ENCODE measurements at places on chromosomes 12 and 14.

DNA sequence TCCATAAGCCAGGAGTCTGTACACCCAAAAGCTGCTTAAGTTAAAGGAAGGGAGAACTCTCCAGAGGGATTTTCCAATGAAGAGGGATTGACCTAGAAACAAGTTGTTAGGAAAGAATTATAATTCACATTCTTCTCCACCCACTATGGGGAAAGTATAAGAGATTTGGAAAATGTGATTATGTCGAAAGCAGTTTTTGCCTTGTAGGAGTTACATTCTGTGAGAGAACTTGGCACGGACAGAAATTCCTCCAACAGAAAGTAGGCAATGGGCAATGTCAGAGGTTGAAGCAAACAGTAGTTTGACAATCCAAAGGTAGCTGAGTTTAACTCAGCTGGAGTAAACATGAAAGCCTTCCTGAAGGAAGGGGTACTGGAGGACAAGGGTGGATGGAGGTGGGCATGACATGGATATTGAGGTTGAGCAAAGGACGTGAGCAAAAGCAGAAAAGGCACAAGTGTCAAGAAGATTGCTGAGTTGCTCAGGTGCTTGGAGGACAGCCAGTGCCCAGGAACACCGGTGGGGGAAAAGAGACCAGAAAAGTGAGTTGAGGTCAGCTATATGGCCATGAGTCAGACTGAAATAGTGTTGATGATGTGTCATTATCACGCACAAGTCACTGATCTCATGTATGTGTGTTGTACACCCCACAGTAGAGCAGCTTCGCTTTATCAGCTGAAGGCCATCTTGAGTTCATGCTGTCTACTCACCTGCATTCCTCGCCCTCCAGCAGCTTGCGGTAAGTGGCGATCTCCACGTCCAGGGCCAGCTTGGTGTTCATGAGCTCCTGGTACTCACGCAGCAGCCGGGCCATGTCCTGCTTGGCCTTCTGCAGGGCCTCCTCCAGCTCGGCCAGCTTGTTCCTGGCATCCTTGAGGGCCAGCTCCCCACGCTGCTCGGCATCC, 4.0 kb downstream of the KRT5 start:
- no peak for DNase-seq

GRCh38 chr12:67826148-67826547, 163.1 kb upstream of the IFNG-AS1 start:
- DNase-seq: no peak

GRCh38 chr14:32564596-32564995, 235.5 kb downstream of the AKAP6 start:
- DNase-seq: peak; percentile 34

- DNase-seq: no peak
Measured at GRCh38 chr14:78081245-78081644, 88.9 kb upstream of the NRXN3 start.

DNA sequence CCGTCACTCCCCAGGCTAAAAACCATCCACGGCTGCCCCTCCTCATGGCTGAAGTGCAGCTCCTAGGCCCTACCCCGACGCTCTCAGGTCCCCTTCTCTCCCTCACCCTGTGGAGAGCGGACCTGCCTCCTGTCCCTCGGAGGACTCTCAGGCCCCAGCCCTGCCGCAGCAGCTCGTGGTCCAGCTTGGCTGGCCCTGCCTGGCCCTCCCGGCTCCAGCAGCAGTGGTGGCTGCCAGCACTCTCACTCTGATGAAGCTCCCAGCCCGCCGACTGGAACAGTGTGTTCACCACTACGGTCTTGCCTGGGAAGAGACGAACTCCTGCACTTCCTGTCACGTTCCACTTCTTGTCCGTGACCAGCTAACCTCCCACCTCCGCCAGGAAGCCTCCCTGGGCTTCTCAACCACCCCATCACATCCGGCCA, 11.1 kb downstream of the BAG5 start:
- DNase-seq: no peak

- no peak for DNase-seq
Measured at GRCh38 chr14:24155100-24155499, 6.0 kb upstream of the IRF9 start.

- DNase-seq: peak; percentile 57
Measured at GRCh38 chr12:3777206-3777809, 24.4 kb upstream of the CRACR2A start.

DNA sequence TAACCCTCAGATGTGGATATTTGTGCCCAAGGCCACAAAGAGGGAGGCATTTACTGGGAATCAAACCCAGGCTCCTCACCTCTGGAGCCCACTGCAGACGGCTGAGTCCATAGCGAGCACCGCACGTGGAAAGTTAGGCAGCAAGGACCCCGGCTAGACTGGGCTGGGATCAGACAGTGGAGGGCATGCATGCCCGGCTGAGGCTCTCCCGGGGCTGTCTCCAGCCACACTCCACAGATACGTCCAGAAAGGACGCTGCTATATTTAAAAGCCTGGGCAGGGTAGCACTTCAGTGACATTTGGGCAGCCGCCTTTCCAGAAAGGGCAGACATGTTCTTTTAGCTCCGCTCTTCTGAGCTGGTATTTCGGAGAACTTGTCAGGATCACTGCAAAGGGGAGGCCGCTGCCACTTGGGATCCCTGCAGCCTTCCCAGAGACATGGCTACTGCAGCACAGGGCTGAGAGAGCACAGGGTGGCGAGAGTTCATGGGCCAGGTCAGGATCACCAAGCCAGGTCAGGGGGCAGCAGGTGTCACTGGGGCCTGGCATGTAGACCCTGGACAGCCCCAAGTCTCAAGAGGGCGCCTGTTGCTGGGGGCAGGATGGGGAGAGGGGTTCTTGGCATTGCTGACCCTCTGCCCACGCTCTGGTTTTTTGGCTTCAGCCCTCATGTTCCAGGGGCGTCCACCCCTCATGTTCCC, 121.7 kb downstream of the PHETA1 start:
- DNase-seq: no peak

DNA sequence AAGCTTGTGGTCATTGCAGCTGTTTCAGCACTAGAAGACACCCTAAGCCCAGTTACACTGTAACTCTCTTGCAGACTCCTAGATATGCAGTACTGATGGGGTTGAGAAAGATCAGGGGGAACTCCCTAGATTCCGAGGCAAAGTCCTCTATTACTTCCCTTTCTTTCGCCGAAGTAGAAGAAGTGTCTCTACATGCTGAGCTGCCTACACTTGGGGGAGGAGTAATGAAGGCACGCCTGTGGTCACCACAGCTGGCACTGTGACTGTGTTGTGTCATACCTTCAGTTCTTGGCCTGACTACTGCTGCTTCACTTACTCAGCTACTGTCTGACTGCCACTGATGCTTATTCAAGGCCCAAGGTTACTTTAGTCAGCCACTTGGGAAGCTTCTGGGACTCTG, 35.1 kb upstream of the RPL10L start:
- peak; percentile 80 for DNase-seq

DNA sequence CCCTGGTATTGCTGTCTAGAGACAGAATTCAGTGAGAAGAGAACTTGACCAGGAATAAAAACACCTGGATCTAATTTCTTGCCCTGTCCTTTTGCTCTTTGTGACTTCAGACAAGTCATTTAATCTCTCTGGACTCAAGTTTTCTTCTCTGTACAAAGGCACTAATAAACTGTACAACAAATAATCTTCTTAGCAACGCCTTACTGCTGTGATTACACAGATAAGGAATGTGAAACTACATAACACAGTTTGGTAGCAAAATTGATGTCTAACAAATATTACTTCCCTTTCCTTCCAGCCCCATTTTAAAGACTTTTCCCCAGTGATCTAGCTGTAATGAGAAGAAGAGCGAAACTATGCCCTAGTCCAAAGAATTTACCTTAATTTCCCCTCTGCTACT, 69.3 kb downstream of the BCAT1 start:
- no peak for DNase-seq

- DNase-seq: no peak
Measured at GRCh38 chr14:104096751-104097700, 11.5 kb downstream of the ASPG start.

- DNase-seq: no peak
Measured at GRCh38 chr12:57058454-57058853, 8.5 kb upstream of the MYO1A start.

DNA sequence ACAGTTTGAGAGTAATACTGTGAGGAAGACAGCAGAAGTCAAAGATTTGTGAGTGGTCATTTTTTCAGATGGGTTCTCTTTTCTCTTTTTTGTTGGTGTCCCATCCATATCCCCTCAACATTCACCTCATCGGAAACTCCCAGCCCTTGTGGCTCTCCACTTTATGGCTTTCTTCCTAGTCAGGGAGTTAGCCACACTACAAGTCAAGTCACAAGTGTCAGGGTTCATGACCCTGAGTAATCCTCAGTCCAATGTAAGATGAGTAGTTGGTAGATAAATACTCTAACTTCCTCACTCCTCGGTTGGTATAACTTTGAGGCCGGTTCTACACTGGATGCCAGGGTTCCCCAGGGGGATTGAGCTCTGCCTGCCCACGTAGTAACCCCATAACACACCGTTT, 41.4 kb downstream of the PTGER2 start:
- peak; percentile 56 for DNase-seq

- DNase-seq: no peak
Measured at GRCh38 chr14:47389535-47389934, 285.9 kb downstream of the MDGA2 start.

DNA sequence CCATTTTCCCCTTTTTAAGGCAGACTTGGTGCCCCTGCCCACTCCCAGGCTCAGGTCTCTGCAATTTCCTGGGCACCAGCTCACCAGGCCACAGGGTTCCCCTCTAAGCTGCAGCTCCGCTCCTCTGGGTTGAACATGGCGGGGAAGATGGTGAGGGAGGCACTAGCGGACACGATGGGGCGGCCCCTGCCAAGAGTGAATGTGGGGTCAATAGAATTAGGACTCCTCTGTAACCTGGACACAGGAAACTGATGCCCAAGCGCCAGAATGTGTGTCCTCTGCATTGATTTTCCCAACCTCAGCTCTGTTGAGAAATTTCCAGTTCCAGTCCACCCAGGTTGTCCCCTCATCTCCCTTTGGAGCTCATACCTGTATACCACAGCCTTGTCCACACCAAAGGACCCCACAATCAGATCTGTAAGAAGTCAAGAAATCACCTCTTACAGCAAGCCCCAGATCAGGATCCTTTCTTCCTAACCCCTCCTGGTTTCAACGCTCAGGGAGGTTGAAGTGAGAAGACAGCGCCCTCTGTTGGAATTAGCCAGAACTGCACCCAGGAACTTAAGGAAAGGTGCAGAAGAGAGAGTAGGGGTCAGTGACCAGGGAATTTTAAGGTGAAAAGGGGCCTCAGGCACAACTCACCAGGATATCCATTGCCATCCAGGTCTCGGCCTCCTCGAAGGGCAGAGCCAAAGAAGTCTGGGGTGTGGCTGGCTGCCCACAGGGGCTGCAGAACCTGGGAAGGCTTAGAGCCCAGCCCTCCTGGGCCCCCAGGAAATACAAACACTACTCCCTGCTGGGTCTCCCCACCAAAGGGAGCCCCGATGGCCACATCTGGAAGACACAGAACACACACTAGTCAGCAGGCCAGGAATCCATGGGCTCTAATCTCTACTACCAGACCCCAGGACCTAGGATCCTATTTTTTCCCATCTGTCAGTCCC, 14.7 kb downstream of the ITGA5 start:
- DNase-seq: peak; percentile 83

DNA sequence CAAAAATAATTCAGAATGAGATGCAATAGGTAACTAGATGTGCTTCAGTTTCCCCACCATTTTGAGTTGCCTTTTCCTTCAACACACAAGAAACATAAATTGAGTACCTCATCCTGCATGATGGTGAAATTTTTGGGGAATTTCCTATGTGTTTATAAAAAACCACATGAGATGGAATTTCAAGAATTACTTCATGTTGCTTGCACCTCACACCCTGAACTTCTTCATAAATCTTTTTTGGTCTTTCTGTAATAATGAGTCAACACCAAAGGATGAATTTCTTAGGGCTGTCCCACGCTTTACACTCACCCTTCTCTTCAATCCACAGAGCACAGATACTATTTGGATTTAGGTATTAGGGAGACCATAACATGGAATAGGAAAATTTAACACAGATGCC, 22.6 kb upstream of the LUM start:
- DNase-seq: no peak

GRCh38 chr14:69807192-69807591, 10.2 kb upstream of the SLC10A1 start:
- no peak for DNase-seq

DNA sequence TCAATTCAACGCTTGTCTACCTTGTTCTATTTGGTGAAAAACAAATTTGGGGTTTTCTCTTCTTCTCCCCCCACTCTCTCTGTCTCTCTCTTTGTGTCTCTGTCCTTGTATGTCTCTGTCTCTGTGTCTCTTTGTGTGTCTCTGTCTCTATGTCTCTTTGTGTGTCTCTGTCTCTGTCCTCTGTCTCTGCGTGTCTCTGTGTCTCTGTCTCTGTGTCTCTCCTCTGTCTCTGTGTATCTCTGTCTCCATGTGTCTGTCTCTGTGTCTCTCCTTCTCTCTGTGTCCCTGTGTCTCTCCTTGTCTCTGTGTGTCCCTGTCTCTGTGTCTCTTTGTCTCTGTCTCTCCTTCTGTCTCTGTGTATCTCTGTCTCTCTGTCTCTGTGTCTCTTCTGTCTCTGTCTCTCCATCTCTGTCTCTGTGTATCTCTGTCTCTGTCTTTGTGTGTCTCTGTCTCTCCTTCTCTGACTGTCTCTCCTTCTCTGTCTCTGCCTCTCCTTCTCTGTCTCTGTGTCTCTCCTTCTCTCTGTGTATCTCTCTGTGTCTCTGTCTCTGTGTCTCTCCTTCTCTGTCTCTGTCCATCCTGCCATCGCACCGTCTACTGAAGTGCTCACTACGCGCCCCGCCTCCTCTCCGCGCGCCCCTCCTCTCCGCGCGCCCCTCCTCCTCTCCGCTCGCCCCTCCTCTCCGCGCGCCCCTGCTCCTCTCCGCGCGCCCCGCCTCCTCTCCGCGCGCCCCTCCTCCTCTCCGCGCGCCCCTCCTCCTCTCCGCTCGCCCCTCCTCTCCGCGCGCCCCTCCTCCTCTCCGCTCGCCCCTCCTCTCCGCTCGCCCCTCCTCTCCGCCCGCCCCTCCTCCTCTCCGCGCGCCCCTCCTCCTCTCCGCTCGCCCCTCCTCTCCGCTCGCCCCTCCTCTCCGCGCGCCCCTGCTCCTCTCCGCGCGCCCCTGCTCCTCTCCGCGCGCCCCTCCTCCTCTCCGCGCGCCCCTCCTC, 12.8 kb downstream of the LRCOL1 start:
- peak; percentile 29 for DNase-seq

DNA sequence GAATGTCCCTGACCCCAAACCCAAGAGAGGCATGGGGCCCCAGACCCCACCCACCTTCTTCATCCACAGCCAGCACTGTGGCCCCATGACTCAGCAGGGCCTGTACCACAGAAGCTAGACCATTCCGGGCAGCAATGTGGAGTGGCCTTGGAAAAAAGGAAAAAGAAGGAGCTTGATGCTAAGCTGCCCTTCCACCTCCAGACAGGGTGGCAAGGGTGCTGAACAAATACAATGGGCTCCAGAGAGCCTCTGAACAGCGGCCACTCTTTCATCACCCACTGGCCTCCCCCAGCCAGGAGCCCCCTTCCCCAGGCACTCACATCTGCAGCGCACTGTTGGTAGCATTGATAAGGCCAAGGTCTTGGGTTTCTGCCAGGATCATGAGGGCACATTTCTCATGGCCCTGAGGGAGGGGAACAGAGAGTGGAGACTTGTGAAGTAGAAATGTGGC, 13.9 kb downstream of the SLC39A5 start:
- no peak for DNase-seq

GRCh38 chr12:124267205-124267778, 27.6 kb upstream of the RFLNA start:
- no peak for DNase-seq
